ENCODE measurements at places on chromosomes 6 and 20.

DNA sequence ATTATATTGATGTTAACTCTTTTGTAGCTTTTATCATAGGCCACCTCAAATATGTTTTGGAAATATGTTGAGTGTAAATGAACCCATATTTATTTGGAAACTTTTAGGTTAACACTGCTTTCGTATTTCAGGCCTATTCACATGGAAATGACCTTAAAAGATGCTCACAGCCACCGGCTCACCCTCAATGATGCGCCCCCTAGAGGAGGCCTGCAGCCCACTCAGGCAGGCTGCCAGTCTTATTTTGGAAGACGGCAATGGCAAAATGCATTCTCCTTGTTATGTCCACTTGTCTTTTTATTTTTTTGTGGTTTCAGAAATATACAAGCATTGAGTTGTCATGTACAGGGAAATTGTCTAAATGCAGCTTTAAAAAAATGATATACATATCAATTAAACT, 869.7 kb downstream of the PHF3 start:
- DNase-seq, result no peak

- no peak for DNase-seq
These were observed 25.1 kb downstream of the ZNF133 start for GRCh38 chr20:18313411-18313810.

DNA sequence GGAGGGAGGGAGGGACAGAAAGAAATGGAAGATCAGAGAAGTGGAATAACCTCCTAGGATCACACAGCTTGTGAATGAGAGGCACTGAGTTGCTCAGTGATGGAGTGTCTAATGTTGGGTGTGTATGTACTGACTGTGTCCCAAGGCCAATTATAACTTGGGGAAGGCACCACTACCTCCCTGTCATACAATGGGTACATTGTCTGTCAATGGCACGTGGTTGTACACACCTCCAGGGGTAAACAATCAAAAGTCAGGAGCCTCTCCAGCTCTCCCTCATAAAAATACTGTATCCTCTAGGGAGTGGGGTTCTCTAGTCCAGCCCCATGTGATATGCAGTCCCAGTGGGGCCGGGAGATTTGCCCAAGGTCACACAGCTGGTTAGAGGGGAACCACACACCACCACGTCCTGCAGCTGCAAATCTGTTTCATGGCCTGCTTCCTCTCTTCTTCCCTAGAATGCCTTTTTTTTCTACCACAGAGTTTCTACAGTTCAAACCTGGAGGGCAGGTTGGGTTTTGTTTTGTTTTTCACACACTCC, 112.5 kb downstream of the SNX5 start:
- DNase-seq, result no peak

DNA sequence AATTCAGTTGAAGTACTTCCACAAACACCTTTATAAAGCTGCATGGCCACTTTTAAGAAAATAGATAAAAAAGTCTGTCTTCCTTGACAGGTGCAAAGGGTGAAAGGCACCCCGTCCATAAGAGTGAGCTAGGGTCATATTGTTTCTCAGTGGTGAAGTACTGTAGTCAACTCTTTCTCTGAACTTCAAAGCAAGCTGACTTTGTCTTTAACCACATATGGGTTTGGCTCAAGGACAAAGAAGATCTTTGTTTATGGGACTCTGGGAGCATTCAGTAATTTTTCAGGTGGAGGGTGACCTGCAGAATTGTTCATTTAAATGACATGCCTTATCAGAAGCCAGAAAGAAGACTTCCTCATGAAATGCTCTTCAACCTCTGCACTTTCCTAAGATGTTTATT, 49.3 kb upstream of the KLHL31 start:
- no peak for DNase-seq

GRCh38 chr6:106626485-106626884, 2.8 kb downstream of the RTN4IP1 start:
- no peak for DNase-seq

- DNase-seq, result no peak
These were observed 136.3 kb downstream of the CD109 start for GRCh38 chr6:73832313-73832712.

- no peak for DNase-seq
These were observed 212.3 kb upstream of the SYNDIG1 start for GRCh38 chr20:24257171-24257570.

DNA sequence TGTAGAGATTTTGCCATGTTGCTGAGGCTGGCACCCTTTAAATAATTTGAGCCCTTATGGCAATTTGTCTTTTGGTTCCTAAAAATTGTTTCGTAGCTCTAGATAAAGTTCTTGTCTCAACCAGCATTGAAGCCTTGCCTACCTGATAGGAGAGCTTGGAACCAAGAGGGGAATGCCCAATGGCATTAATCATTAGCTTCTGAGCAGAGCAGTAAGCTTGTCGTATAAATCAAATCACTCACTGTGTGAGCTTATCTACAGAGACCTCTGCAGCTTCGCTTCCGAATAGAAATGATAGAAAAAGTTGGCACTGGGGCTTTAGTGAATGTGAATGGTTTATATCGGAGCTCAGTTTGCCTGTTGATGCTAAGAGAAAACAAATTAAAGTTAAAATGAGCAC, 10.7 kb downstream of the ANKRD6 start:
- DNase-seq, result no peak

DNA sequence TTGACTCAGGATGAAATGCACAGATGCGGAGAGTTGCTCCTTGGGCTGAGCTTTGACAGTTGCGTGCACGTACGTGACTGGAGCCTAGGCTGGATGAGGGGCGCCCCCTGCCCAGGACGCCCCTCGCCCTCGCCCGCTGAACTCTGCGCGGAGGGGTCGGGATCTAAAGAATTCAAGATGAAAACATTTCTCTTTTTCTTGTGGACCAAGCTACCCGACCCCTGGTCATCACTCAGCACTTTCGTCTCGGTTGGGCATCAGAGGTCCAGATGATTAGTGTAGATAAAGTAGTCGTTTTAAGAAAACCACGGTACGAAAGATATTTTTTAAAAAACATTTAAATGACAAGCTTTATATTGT, 700 bp downstream of the DTD1 start:
- no peak for DNase-seq

DNA sequence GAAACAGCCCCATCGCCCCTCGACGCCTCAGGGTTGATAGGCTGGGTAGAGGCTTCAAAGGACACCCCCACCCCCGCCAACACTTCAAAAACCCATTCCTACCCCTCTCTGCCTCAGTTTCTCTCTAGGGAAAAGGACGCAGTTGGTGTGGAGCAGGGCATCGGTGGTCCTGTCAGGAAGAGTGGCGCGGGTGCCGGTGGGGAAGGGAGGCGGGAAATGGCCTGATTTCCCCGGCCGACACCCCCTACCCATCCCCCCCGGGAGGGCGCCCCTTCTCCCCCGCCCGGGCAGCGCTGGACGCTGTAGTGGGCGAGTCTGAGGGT, 367 bp downstream of the NRSN2 start:
- DNase-seq, result no peak

- DNase-seq, result no peak
These were observed 4.0 kb downstream of the ZBTB24 start for GRCh38 chr6:109478841-109479624.

DNA sequence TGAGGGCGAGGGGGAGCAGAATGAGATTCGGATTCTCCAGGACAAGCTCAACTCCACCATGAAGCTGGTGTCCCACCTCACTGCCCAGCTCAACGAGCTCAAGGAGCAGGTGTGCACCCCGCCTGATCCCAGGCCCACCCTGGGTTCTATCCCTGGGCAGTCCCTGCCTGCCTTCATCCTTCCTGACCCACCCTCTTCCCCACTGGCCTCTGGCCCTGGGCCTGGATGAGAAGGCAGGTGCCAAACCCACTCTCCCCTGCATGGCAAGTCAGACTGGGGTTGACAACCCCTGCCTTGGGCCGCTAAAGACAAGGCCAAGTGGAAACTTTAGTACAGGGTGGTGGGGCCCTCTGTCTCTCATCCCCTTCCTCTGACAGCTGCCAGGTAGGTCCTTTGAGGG, 16.5 kb downstream of the UQCC2 start:
- no peak for DNase-seq

- no peak for DNase-seq
These were observed 78.5 kb downstream of the PHF3 start for GRCh38 chr6:63714091-63714490.

GRCh38 chr6:138155443-138155842, 6.3 kb upstream of the ARFGEF3 start:
- no peak for DNase-seq

DNA sequence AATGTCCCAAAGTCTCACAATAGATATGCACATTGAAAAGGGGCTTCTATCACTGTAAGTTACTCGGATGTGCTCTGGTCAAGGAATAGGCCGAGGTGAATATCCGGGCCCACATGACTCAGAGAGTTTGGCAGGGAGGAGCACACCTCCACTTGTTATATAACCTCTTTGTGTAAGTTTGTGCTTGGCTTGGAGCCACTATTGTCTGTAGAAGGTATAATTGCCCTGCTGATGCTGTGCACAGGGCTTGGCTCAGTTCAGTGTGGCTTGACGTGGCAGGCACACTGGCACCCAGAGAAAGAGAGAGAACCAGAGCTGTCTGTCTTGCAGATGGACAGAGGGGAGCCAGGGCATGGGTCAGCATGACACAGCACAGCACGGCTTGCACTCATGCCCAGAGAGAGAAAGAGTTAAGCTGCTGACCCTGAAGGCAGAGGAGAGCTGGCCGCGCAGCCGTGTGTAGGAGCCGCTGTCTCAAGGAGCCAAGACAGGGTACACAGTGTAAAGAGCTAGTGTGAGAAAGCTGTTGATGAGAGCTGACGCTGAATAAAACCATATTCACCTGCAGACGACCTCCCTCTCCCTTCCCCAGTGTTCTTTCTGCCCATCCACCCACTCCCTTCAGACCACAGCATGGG, 482.5 kb downstream of the C6orf118 start:
- DNase-seq, result no peak

- no peak for DNase-seq
These were observed 86.4 kb upstream of the PTPN1 start for GRCh38 chr20:50423758-50424157.

DNA sequence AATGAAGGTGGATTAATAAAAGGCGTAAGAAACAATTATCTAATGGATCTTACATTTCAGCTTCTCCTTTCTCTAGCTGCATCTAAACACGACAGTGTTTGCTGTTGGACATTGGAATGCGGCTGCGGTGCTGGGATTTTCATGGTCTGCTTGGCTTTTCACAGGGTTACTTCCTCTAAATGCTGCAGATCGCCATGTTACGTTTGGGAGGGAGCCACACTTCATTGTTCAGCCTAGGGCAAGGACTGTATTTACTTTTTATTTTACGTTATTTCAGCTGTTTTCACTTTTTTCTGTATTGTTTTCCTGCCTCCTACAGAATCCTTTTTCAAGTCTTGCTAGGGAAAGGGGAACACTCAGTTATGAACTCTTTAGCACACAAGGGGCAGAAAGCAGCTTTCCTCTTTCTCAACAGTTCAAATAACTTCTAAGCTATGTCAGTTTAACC, 97.9 kb upstream of the MTHFD1L start:
- no peak for DNase-seq

- DNase-seq, result no peak
These were observed 23.9 kb downstream of the DUSP22 start for GRCh38 chr6:315921-316752.

- DNase-seq, result no peak
These were observed 948 bp upstream of the DNAJC5 start for GRCh38 chr20:63893999-63894357.

DNA sequence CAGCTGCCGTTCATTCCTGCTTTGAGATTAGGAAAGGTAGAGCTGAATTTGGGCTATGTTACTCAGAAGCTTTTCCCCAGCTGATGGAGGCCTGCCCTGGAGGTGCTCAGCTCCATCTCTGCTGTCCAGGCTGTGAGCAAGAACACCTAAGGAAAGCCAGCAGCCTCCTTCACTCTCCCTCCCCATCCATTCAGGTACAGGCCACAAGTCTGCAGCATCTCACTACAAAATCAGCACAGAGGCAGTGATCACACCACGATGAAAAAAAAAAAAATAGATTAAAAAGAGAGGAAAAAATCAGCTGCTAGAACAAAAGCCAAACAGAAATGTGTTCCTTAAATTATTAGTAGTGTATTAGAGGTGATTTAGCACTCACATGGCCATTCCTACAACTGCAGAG, 515.0 kb downstream of the CDH26 start:
- DNase-seq, result no peak

GRCh38 chr6:25171301-25171700, 107.9 kb upstream of the CARMIL1 start:
- DNase-seq, result no peak

DNA sequence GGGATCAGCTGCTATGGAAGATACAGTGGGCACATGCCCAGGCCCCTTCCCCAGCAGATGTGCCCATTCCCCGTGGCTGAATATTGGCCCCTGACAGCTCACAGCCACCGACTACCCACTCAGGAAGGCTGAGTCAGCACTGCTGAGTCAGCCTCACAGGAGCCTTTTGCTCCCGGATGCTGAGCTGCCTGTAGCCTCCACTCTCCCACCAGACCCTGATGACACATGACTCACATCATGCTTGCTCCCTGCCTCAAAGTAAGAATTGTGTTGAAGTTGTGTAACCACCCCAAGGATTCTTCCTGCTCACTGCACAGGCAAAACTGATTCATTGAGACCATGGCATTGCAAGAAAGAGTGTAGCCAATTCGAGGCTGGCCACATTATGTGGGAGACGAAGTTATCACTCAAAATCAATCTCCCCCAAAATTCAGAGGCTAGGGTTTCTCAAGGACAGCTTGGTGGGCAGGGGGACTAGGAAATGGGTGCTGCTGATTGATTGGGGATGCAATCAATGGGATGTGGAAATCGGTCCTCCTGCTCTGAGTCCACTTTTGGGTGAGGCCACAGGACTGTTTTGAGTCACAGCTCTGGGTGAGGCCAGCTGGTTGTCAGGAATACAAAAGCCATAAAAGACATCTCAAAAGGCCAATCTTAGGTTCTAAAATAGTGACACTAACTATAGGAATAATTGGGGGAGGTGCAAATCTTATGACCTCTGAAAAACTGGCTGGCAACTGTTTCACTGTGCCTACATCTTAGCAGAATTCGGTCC, 556.6 kb upstream of the CDH4 start:
- DNase-seq, result no peak

- DNase-seq, result no peak
These were observed 1.3 kb upstream of the GTSF1L start for GRCh38 chr20:43727980-43728590.

DNA sequence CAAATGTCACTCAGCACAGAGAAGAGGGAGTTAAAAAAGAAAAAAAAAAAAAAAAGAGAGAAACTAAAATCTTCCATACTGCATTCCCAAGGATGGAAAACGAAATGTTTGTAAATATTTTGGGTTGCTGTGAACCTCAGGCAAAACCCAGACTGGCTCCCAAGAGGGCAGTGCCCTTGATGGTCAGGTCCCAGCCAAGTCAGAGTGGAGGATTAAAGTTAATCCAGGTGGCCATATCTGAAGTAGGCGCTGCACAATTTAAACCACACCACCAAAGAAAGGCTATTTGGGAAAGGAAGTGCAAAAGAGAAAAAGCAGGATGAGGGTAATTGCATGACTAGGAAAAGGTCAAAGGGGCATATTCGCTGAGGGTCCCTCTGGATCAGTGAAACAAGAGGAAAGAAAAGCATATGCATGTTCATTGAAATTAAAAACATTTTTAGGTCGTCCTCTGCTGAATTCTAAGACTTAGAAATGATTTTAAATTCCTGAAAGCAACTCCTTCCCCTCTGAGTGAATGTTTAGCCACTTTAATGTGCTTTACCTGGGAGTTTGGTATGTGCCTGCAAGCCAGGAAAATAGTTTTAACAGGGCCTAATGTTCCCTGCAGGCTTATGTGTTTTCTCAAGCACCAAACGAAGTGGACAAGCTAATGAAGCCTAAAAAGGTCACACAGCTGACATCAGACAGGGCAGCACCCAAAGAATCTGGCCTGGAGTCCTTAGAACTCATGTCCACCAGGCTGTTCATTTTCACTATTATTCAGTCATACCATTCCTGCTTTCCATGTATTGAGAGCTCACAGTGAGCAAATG, 159.1 kb downstream of the HACE1 start:
- DNase-seq, result no peak

Measured in cortex of kidney (tissue), 1 donor.